HS-5 (cell line): ENCODE measurements at places on chromosomes 5 and 9.

GRCh38 chr9:85700330-85700729 is 41.4 kb downstream of the AGTPBP1 start:
- DNase-seq, result no peak

DNA sequence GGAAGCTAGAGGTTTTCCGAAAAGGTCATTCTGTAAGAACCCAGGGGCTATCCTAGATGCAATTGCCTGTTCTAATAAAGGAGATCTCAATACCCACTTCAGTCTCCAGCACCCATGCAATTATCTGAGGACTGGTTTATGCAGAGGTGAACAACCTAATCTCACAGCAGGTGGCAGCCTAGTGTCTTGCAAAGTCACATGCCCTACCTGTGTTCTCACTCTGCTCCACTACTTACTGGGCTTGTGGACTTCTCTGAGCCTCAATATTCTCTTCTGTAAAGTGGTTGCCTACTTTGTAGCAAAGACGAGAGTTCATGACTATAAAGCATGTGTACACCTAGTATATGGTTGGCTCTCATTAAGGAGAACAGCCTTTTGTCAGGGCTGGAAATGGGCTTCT is 21.0 kb upstream of the ALDH1B1 start:
- DNase-seq, result no peak

GRCh38 chr5:87010736-87011135 is 256.9 kb upstream of the RASA1 start:
- DNase-seq, result no peak

DNA sequence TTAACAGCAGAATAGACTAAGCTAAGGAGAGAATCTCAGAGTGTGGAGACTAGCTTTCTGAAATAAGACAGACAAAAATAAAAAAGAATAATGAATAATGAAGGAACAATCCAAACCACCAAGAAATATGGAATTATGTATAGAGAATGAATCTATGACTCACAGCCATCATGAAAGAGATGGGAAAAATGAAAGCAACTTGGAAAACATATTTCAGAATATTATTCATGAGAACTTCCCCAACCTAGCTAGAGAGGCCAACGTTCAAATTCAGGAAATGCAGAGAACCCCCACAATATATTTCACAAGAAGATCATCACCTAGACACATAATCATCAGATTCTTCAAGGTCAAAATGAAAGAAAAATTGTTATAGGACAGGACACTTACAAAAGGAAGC is 349.0 kb upstream of the MPDZ start:
- DNase-seq, result peak; percentile 34

- DNase-seq, result no peak
Observed at GRCh38 chr9:97868859-97869258, 15.8 kb downstream of the FOXE1 start.

DNA sequence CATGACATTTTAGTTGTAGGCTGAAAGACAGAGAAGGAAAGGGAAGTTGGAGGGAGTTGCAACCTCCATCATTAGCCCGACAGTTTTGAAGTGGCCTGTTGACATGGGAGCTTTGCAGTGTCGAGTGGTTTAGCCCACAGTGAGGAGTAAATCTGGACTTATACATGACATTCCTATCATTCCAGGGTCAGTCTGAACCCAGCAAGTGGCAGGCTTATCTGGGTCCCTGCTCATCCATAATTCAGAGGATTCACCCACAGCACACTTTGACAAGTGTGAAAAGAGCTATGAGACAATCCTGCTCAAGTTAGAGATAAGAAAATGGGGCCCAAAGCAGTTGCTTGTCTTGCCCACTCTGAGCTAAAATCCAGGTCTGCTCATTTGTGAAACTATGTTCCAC is 8.4 kb upstream of the TNC start:
- no peak for DNase-seq
